Esophagus squamous epithelium (tissue), 5 donors: ENCODE measurements at places on chromosomes 2 and 18. TPM values are rescaled to one million over a fixed set of nuclear protein-coding genes. Genes with fewer than 3 reads are reported as not detected.

The AKAIN1 gene
- not detected for total RNA-seq

The THAP4 gene
- total RNA-seq, result 53.2 TPM

The MPV17 gene
- 50.9 TPM for total RNA-seq

The SERPINB10 gene
- total RNA-seq, result 0.26 TPM

The DYNAP gene
- total RNA-seq, result 5.2 TPM

The ST8SIA5 gene
- not detected for total RNA-seq

The COL5A2 gene
- 15.7 TPM for total RNA-seq

The ACADL gene
- total RNA-seq, result 1.6 TPM

The TMEM37 gene
- total RNA-seq, result 3.1 TPM

The FN1 gene
- total RNA-seq, result 53.3 TPM

The PNPT1 gene
- total RNA-seq, result 14.0 TPM

The TXNDC2 gene
- total RNA-seq, result 0.09 TPM

The THSD7B gene
- total RNA-seq, result 0.31 TPM

The ASAP2 gene
- 7.4 TPM for total RNA-seq

The CCBE1 gene
- 0.34 TPM for total RNA-seq

The DSEL gene
- 5.7 TPM for total RNA-seq

The NFATC1 gene
- 0.79 TPM for total RNA-seq

The ATP8B1 gene
- total RNA-seq, result 20.2 TPM

The TMEM247 gene
- not detected for total RNA-seq
